ENCODE measurements at places on chromosomes 1 and 21.

GRCh38 chr1:53799141-53799540, 39.0 kb downstream of the NDC1 start:
- DNase-seq = no peak

GRCh38 chr1:92484472-92485380, 2.0 kb downstream of the GFI1 start:
- peak; percentile 25 for DNase-seq

DNA sequence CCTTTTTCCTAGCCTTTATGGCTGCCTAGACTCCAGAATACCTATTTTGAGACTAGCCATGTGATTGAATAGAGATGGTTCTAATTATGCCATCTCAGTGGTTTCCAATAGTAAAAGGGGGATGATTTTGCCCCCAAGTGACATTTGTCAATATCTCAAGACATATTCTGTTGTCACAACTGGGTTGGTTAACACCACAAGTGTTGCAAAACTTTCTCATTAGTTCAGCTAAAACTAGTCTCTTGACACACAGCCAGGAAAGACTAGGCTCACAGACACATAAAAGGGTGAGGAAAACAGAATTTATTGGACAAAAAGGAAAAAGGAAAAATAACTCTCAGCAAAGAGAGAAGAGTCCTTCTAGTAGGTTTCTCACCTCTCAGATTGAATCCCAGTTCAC, 39.9 kb upstream of the GBP5 start:
- DNase-seq = no peak

DNA sequence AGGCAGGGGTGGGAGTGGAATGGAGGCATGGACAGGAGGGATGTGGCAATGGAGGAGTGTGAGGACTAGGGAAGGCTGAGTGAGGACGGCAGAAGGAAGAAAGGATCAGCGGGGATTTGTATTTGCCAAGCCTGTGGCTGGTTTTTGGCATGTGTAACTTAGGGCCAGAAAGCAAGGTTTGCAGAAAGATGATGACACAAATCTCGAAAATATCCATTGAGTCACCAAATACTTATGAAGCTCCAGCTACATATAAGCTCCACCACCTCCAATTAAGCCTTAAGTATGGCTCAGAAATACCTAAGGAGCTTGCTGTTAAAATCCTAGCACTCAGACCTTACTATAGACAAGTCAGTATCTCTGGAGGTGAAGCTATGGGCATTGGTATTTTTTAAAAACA, 90.1 kb downstream of the OMA1 start:
- no peak for DNase-seq

GRCh38 chr1:3327936-3328590, 126.4 kb upstream of the ARHGEF16 start:
- DNase-seq = no peak

DNA sequence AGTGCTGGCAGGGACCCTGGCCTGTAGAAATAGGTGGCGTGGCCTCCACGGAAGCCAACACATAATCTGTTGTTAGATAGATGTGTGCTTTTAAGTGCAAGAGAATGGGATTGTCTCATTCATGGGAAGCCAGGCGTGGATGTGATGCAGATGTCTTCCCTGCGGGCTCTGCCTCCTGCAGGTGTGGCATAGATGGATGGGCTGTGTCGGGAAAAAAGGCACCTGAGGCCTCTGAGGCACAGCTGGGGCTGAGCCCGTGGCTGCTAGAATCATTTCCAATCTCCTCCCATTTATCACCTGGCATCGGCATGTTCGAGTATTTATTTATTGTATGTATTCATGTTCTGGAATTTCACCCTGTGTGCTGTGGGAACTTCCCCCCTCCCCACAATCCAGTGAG, 353.4 kb upstream of the AJAP1 start:
- no peak for DNase-seq

DNA sequence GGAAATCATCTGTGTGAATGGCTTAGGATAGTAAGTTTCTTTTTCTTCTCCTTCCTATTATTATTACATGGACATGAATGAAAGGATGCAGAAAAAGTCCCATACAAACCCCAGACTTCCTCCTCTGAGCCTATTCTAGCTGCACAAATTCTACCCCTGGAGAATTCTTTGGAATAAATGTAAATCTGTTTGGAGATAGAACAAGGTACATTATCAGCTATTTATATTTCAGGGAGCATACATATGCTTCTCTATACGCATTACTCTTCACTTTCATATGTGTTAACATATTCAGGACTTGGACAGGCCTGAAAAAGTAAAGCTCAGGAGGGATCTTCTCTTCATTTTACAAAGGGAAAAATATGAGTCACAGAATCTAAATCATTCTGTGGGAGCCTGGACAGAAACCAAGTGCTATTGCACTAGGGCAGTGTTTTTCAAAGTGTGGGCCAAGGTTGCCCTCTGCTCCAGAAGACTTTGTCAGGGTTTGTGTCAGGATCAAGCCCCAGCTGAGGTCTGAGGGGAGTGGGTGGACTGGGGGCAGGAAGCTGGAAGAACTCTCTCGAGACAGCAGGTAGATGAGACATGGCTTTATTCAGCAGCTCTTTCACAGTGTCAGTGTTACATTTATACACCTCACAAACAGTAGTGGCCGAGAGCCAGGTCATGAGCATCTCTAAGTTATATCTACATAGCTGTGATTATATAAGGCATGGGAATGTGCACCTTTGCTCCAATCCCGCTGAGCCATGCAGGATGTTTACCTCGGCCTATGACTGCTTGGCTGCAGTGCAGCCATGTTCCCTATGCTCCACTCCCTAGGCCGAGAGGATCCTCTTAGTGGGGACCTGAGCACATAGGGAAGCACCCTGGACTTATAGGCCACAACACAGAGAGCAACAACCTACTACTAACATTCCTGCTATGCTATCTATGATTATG, 114.3 kb downstream of the GDAP2 start:
- DNase-seq = no peak

DNA sequence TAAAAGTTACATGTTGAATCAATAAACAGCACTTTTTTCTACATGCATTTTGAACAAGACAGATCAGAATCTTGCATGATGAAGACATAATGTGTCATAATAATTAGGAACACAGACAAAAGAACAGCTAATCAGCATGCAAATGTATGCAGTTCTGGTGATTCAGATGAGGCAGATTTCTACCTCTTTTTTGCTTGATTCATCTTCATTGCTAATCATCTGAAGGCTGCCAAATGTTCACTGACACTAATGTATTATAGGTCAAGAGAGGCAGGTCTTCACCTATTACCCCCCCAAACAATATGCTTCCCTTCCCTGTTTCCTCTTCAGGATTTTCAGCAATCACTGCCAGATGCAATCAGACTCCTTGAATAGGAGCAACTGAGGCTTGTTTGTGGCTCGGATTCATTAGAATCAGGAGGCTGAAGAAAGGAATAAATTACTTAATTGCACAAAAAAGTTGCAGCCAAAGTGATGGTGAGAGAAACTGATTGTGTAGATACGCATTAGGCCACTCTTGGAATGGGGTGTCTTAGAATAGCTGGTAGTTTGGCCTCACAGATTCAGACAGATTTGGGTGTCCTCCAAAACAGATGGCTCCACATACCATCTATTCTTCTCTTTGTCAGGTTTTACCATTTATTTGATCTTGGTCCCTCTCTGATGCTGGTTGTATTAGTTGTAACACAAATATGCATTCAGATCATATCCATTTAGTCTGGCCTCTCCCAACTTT, 275.4 kb downstream of the RPS6KC1 start:
- DNase-seq = peak; percentile 66

DNA sequence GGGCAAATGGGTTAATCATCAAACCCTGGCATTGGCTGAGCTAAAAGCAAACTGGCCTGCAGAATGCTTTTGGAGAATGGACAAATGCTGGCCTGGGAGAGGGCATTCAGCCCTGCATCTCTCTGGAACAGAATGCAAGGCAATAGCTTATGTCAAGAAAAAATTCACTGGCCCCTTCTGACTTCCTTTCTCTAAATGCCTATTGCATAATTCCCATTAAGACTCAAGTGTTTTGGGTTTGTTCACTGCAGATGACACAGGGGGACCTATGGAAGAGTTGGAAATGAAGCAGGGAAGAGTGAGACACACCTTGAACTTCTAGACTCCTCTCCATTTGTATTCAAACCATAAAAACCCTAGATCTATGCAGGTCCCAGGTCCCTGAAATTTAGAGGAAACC, 15.9 kb downstream of the PEA15 start:
- no peak for DNase-seq

- DNase-seq = no peak
Observed at GRCh38 chr1:107976431-107976830, 11.5 kb upstream of the VAV3 start.

GRCh38 chr21:46381541-46381940, 57.6 kb downstream of the PCNT start:
- no peak for DNase-seq

Data from brain (organoid and tissue), 16 donors.